RWPE1 (cell line): ENCODE measurements at places on chromosomes 13 and 19.

DNA sequence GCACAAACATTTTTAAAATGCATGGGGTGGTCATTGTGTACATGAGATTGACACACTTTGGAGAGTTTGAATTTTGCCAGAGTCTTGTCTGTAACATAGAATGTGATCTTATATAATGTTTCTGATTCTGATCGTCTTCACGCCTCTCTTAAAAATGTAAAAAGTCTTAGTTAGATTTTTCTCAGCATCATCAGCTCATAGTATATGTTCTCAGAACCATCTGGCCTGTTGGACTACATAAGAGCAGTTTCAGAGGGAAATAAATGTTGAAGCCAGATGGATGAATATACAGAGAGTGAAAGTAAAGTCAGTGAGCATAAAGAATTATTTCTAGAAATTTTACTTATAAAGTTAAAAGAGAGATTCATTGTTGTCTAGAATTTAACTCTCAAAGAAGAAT lies 789.9 kb upstream of the MIR17HG start:
- DNase-seq = no peak

GRCh38 chr19:6680141-6680540 lies 10.2 kb upstream of the TNFSF14 start:
- DNase-seq = no peak

- no peak for DNase-seq
These were observed 5.0 kb upstream of the C19orf33 start for GRCh38 chr19:38298821-38299680.

DNA sequence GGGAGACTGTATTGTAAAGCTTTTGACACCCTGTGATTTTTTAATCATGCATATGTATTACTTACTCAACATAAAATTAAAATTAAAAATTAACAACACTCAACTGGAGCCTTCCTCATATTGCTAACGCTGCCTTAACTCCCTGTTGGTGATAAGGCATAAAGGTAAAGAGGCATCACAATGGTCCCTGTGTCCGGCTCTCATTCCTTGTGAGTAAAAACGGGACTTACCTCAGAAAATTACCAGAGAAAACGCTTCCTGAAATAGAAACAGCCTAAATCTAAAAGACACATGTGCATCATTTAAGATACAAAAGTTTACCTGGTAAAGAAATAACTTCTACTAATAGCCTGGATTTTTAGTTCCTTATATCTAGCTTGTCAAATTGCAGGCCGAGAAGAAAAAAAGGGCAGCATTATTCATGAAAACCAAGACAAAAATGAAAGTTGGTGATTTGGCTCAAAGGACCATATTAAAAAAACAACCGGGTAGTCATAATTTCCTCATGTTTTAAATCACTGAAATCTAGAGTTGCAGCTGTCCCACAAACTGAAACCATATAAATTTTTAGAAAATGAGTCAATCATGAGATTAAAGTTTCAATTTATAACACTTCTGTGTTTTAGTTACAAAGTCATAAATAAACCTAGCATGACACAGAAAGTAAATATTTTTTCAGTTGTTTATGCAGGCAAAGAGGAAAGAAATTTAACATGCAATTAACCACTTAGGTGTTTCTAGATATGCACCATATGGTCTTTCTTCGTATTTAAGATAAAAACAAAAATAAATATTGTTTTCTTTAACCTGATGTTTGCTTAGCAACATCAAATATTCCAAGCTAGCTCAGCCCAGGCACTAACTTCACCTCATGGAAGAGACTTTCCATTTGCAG lies 94.7 kb downstream of the MIPEP start:
- no peak for DNase-seq

DNA sequence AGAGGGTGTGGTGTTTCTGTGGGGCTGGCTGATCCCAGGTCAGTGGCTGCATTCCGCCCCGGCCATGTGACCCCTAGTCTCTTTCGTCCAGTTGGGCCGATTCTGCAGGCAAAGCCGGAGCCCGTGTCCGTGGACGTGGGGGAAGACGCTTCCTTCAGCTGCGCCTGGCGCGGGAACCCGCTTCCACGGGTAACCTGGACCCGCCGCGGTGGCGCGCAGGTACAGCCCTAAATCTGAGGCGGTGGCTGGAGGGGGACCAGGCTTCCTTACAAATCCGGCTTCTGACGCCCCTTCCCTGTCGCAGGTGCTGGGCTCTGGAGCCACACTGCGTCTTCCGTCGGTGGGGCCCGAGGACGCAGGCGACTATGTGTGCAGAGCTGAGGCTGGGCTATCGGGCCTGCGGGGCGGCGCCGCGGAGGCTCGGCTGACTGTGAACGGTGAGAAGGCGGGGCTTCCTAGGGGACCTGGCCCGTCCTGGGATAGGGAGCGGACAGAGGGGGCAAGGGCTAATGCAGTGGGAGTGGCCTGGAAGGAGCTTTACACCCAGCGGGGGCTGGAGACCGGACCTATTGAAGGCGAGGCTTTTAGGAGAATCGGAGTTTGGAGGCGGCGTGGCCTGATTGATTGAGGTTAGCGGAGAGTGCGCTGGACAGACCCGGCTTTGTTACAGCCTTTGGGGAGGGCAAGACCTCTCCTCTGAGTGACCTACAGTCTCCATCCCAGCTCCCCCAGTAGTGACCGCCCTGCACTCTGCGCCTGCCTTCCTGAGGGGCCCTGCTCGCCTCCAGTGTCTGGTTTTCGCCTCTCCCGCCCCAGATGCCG lies 4.3 kb downstream of the KIRREL2 start:
- DNase-seq = no peak

DNA sequence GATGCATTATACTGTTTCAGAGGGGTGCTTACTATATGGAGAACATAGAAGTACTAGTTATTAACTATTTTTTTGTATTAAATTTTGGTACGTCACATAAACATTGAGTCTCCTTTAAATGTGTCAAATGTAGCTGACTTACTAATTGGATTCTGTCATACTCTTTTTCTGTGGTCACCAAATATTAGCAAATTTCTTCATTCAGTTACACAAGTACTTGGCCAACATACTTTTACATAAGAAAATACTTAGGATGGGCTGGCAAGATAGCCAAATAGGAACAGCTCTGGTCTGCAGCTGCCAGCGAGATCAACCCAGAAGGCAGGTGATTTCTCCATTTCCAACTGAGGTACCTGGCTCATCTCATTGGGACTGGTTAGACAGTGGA lies 19.2 kb downstream of the LPAR6 start:
- no peak for DNase-seq

DNA sequence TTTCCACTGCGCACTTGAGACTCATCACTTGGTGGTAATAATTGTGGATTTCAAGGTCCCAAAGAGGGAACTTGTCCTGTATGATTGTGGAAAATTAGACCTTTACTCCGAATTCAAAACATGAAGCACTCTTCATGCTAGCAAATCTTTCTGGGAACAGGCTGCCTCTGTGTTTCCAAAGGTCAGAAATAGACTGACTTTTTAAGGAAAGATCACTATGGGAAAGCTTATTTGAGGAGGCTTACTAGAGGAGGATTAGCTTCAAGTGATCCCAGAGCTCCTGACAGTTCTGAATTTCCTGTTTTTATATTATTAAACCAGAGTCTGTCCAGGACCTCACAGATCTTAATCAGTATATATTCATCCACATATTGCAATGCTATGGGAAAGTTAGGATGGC lies 5.5 kb downstream of the WDFY2 start:
- no peak for DNase-seq

GRCh38 chr13:79401259-79402070 lies 4.6 kb downstream of the RBM26 start:
- DNase-seq = no peak

- DNase-seq = no peak
These were observed 934 bp downstream of the N4BP2L2 start for GRCh38 chr13:32537580-32538142.

DNA sequence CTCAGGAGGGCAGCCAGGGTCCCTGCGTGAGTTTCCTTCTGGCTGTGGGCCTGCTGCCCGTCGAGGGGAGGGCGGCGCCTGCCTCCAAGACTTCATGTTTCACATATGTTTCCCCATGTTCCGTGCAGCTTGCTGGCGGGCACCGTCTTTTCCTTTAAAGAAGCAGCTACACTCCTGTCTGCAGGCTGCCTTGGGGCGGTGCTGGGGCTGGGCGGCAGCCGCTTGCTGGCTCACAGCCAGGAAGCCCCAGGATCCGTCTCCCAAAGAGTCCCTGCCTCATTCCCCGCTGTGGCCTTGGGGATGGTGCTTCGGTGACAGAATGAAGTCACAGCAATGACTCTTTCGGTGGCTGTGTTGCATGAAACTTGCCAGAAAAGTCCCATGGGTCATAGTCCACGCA lies 24.9 kb downstream of the PIAS4 start:
- no peak for DNase-seq

DNA sequence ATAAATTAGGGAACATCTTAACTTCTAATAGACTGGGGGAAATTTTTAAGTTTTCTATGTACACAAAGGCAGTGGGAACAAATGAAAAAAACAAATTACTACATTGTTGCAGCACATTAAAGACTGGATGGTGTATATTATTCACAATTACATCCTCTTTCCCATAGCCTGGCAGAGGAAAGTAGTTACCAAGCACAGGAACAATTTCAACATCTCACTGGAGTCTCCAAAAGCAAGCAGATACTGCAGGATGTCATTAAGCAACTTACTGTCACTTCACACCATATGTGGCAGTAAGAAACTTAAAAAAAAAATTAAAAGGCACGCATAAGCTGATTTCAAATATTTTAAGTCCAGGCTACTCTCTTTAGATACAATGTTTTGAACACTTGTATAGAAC lies 6.4 kb upstream of the EFNB2 start:
- no peak for DNase-seq

DNA sequence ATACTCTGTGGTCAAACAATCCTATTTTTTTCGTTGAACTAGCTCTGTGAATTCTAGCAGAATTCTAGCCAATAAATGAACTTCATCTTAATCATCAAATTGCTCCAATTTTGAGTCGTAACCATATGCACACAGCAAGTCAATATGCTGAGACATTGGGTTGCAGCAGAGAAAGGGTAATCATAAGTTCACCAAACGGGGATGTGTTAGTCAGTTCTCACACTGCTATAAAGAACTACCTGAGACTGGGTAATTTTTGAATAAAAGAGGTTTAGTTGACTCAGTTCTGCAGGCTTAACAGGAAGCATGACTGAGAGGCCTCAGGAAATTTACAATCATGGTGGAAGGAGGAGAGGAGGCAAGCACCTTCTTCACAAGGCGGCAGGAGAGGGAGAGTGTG lies 67.7 kb upstream of the ABCC4 start:
- no peak for DNase-seq

DNA sequence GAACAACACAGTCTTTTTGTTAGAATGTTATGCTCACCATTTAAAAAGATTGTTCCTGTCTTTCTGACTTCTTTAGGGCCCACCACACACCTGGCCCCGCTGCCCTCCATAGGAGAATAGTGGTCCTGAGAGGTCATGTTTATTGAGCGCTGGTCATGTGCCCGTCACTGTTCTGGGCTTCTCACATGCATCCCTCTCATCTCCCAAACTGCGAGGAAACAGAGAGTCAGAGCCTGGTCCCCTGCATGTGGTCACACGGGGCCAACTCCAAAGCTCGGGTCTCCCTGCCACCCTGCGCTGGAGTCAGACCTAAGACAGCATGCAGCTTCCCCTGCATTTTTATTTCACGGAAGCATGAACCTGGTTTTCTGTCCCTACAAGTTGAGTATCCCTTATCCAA lies 70.4 kb upstream of the GPR183 start:
- no peak for DNase-seq

GRCh38 chr19:48111280-48111679 lies 663 bp upstream of the PLA2G4C start:
- DNase-seq = no peak

DNA sequence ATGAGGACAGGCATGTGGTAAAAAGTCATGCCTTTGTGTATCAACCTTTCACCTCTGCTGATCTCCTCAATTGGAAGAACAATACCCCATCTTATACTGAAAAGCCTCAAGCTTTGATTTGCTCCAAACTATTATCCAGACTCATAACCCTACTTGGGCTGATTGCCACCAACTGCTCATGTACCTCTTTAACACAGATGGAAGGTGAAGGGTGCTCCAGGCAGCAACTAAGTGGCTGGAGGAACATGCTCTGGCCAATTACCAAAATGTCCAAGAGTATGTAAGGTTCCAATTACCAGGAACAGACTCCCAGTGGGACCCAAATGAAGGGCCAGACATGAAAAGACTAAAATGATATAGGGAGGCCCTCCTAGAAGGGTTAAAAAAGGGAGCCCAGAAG lies 78.3 kb downstream of the ZNF486 start:
- DNase-seq = no peak
